WTC11 (cell line): ENCODE measurements at places on chromosomes 5 and 9. TPM values are rescaled to one million over a fixed set of nuclear protein-coding genes. Genes with fewer than 3 reads are reported as not detected.

- H3K36me3 ChIP-seq: peaks cover 13% of the 10 kb centered on the region
- peaks cover 66% of the 10 kb centered on the region for H3K4me1 ChIP-seq
- H3K27ac ChIP-seq: 0 out of 2 replicates have a peak overlapping the region, but pooled peaks have one; percentile 4
- H3K4me3 ChIP-seq: no peak overlapping the region; the same call in 1 of the 2 replicates
Measured at GRCh38 chr5:17399931-17400330, 98.1 kb upstream of the TAF11L2 start.

DNA sequence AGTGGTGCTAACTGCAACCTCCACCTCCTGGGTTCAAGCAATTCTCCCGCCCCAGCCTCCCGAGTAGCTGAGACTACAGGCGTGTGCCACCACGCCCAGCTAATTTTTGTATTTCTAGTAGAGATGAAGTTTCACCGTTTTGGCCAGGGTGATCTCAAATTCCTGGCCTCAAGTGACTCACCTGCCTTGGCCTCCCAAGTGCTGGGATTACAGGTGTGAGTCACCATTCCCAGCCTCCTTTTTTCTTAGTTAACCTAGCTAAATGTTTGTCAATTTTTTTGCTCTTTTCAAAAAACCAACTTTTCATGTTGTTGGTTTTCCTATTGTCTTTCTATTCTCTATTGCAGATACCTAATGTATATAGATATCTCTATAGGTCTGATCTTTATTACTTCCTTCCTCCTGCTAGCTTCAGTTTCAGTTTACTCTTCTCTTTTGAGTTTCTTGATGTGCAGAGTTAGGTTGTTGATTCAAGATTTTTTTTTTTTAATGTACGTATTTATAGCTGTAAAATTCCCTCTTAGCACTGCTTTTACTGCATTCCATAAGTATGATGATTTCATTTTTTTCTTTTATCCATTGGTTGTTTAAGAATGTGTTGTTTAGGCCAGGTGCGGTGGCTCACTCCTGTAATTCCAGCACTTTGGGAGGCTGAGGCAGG is 32.9 kb downstream of the FGD3 start:
- H3K27me3 ChIP-seq: peaks cover 8% of the 10 kb centered on the region
- peaks cover 47% of the 10 kb centered on the region for H3K36me3 ChIP-seq
- H3K4me3 ChIP-seq: no peak overlapping the region
- H3K4me1 ChIP-seq: peaks cover 27% of the 10 kb centered on the region
- H3K27ac ChIP-seq: no peak overlapping the region
- DNase-seq: no peak

DNA sequence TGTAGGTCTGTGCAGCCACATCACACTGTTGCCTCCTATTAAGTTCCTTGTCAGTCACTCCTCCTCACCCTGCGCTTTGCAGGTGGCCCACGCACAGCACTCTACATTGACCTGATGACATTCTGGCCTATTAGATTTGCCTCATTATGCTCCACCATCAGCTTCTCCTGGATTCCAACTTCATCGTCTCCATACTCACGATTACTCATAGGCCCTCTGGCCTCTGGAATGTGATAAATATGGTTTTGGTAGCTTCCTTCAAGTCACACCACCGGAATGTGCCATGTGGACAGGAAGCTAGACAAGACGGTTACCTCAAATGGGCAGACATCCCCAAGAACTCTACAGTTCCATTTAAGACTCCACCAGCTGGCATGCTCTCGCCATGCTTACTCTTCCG is 158.0 kb upstream of the LHFPL2 start:
- DNase-seq: no peak
- H3K27me3 ChIP-seq: no peaks in the 10 kb centered on the region
- peaks cover 8% of the 10 kb centered on the region; the same call in 1 of the 2 replicates for H3K4me1 ChIP-seq

GRCh38 chr5:129717751-129718310 is 30.1 kb upstream of the MINAR2 start:
- H3K27ac ChIP-seq: no peak overlapping the region
- no peak for DNase-seq
- no peak overlapping the region for H3K4me3 ChIP-seq
- H3K27me3 ChIP-seq: no peaks in the 10 kb centered on the region
- H3K4me1 ChIP-seq: peaks cover 12% of the 10 kb centered on the region

DNA sequence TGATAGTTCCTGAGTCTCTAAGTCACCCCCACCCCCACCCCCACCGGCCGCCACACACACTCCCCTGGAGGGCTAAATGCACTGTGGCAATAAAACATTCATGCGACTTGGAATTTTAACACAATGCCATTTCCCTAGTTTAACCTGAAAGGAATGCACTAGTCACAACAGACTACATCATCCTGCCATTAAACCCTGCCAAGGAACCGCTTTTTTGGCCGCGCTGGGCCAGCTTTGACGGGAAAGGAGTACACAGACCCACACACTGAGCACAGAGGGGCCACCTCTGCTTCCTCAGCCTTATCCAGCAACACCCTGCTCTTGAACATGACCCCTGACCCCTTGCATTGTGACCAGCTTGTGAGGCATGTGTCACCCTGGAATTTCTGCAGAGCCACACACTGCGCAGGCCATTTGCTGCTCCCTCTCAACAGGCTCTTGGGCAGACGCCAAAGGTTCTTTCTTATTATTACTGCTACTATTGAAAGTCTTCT is 165.3 kb downstream of the BNC2 start:
- H3K36me3 ChIP-seq: no peaks in the 10 kb centered on the region
- H3K27me3 ChIP-seq: no peaks in the 10 kb centered on the region
- peak overlapping the region; percentile 99 for H3K27ac ChIP-seq
- H3K4me1 ChIP-seq: peaks cover 74% of the 10 kb centered on the region
- H3K4me3 ChIP-seq: peak overlapping the region; percentile 61

GRCh38 chr5:83718195-83718825 is 2.3 kb downstream of the HAPLN1 start:
- no peaks in the 10 kb centered on the region for H3K36me3 ChIP-seq
- H3K27me3 ChIP-seq: no peaks in the 10 kb centered on the region
- DNase-seq: peak; percentile 40
- H3K4me1 ChIP-seq: peaks cover 79% of the 10 kb centered on the region
- no peak overlapping the region for H3K27ac ChIP-seq

Gene ANKRD18B
- 11.0 to 16.4 TPM (median 13.6 TPM) in 3 replicates for total RNA-seq

Gene ECSCR
- 1.8 to 2.7 TPM (median 2.3 TPM) in 3 replicates for total RNA-seq

Gene LMX1B
- 4.6 to 12.4 TPM (median 5.1 TPM) in 3 replicates for total RNA-seq

Gene NEUROG1
- 0.13 to 0.18 TPM in 2 of 3 replicates, not detected in the other for total RNA-seq

Gene LCN9
- 1.4 to 2.6 TPM (median 1.7 TPM) in 3 replicates for total RNA-seq

Gene SAPCD2
- 52.0 to 67.0 TPM (median 53.6 TPM) in 3 replicates for total RNA-seq

Gene IL13
- total RNA-seq: not detected in 3 replicates

Gene OR2V1
- total RNA-seq: not detected in 3 replicates
